ENCODE measurements at places on chromosomes 7 and 10. TPM values are rescaled to one million over a fixed set of nuclear protein-coding genes. Genes with fewer than 3 reads are reported as not detected.
A peak's percentile ranks its signal among the peaks of the same experiment; 100 is the strongest.

DNA sequence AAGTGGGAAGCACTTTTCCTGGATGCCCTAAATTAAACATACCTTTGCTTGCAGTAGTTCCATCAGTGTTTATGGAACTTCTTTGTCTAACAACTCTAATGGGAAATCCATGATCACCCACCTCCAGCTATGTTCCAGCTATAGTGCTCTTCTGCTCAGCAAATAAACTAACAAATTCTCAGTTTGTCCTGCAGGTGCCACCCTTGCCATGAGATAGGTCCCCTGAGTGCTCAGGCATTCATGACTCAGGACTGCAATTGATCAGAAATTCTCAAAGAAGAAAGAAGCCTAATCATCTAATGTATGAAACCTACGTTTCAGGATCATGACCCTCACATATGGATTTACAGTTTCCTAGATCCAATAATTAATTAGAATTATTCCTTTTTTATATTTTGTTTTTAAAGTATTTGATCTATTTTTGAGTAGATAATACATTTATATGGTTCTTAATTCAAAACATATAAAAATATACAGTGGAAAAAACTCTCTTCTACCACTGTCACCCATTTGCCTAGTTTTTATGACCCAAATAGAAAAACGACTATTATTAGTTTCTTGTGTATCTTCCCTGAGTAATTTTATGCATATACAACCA lies 48.7 kb upstream of the DYNC1I1 start:
- DNase-seq, result no peak

- peak; percentile 55 for DNase-seq
Measured at GRCh38 chr7:134452991-134453473, 5.9 kb downstream of the AKR1B1 start.

GRCh38 chr10:70221030-70221429 lies 12.2 kb downstream of the PPA1 start:
- no peak for DNase-seq

GRCh38 chr7:36736899-36737211 lies 12.6 kb upstream of the AOAH start:
- no peak for DNase-seq

- no peak for DNase-seq
Measured at GRCh38 chr7:33590916-33591315, 314.4 kb upstream of the BMPER start.

The EIF4H gene
- total RNA-seq, result 175 TPM

GRCh38 chr10:119113751-119114732 lies 10.1 kb downstream of the DENND10 start:
- DNase-seq, result no peak

Data from right atrium auricular region (tissue), 2 donors.